ENCODE measurements at places on chromosomes 7 and 10.

- no peak for DNase-seq
These were observed 51.7 kb downstream of the SVOPL start for GRCh38 chr7:138649506-138649905.

DNA sequence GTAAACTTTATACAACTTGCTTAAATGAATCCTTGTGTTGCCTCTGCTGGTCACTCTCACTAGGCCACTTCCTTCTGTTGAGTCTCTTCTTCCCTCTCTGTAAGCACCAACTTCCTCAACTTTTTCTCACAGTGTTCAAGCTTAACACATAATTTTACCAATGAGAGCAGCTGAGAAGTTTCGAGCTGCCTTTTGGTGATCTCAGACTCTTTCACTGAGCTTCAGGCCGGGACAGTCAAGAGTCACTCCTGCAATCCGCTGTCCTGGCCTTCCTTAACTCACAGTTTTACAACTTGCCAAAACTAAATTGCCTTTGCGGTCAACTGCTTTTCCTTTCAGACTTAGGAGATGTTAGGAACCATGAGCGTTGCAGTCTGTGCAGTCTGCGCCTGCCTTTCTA is 47.4 kb downstream of the PRPF18 start:
- DNase-seq, result no peak

DNA sequence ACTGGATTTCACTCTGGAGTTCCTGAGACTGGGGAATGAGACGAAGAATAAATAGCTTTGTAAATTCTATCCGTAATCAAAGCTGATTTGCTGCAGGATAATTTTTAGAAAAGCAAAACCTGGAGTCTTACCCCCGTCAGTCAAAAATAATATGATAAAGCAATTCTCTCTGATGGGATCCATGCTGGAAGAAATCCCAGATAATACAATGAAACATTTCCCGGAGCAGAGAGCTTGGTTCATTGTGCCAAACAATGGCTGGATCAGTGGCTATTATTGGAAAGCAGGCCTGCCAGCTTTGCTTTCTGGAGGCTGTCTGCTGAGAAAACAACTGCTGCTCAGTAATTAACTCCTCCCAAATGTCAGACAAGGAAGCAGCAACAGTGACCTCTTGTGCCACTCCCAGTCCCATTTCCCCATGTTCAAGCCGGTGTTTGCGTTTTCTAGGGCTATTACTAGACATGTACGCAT is 609.4 kb upstream of the PCDH15 start:
- DNase-seq, result peak; percentile 51

DNA sequence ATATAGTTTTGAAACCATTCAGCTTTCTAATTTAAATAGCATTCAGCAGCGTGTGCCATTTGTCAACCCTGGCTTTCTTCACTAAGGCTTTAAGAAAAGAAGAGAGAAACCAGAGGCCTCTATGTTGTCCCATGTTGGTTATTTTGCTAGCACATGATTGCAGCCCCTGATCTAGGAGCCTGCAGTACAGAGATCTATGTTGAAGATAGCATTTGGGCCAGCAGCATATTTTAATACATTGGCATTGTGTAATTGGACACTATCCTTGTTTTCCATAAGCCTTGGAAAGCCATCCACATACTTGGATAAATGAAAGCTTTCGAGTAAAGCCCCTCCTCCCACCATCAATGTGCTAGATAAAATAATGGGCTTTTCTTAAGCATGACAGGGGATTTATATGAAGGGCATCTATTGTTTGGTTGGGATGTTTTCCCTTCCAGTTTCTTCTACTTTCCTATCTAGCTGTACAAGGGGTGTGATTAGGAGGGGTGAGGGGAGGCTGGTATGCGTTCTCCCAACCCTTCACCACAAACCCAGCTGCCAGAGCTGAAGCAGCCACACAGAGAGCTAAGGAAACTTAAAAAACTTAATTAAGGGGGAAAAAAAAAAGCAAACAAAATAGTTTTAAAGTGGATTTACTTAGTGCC is 23.1 kb upstream of the SDHAF3 start:
- DNase-seq, result no peak

- DNase-seq, result no peak
These were observed 93.0 kb upstream of the RSU1 start for GRCh38 chr10:16909961-16910792.

GRCh38 chr10:121595351-121595805 is 2.9 kb downstream of the FGFR2 start:
- no peak for DNase-seq
